Heart left ventricle (tissue), 16 donors: ENCODE measurements at places on chromosomes 12 and 14.

GRCh38 chr14:104956290-104956890, 21.8 kb downstream of the AHNAK2 start:
- no peak for DNase-seq

DNA sequence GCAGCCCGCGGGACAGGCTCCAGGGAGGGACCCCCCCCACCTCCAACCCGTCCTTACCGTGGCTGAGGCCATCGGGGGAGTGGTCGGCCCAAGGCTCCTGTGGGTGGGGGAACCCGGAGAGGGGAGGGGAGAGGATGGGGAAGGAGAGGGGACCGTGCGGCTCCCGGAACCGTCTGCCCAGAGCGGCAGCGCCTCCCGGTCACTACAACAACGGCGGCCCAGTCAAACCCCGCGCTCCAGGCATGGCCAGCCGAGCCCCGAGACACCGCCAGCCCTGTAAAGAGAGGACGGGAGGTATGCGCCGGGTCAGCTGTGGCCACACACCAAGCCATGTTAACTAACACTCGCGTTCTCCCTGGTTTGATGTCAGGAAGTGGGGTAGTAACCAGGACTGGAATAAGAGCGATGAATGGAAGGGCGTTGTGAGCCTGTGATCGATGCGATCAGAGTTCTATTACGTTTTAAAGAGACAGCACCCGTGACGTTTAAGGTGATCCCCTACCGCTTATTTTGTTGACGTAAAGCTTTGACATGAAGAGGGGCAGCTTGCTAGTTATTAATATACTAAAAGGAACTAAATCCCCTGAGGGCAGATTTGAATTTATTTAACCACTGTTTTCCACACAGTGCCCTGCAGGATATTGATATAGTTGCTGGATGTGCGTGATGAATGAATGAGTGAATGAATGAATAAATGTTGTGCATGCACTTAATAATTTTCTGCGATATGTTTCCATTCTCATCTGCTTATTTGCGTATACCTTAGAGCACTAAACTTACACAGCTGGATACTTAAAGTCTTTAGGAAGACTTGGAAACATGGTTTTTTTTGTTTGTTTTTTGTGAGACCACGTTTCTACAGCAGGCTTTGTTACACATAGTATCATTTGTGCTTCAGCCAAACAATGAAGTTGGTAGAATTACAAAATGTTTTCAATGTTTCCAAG, at the start of gene POC1B:
Gene POC1B (minus strand): TSS at position 224 of the 947 bp plus-strand sequence. CDS start 152 bp downstream, at position 72.
- DNase-seq = peak; percentile 83

- no peak for DNase-seq
These were observed 364.9 kb downstream of the RPS29 start for GRCh38 chr14:49221316-49221715.

GRCh38 chr12:9361879-9362326, 153.7 kb upstream of the PZP start:
- DNase-seq = no peak

- DNase-seq = no peak
These were observed 4.7 kb downstream of the DYNLL1 start for GRCh38 chr12:120500581-120500980.

DNA sequence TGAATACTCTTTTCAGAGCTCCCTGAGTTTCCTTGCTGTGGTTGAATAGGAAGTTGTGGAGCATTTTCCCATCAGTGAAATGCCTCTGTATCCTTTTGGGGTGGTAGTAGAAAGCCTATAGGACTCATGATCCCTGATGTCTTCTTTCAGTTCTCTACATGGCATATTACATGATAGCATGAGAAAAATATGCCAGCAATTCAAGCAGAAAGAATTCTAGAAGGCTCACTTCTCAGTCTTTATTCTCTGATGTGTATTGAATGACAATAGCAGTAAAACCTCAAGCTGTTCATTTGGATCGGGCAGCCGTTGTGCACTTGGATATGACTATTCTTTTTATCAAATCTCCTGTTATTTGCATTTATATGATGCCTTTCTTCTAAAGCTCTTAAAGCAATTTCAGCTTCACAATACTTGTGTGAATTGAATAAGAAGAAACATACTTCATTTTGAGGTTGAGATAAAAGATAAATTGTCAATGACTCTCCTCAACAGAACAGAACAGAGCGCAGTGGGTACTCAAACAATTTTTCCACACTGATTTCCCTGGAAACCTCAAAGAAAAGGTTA, 251.5 kb upstream of the FBXO33 start:
- DNase-seq = no peak

GRCh38 chr12:65605019-65605418, 219.3 kb upstream of the HMGA2 start:
- DNase-seq = no peak

DNA sequence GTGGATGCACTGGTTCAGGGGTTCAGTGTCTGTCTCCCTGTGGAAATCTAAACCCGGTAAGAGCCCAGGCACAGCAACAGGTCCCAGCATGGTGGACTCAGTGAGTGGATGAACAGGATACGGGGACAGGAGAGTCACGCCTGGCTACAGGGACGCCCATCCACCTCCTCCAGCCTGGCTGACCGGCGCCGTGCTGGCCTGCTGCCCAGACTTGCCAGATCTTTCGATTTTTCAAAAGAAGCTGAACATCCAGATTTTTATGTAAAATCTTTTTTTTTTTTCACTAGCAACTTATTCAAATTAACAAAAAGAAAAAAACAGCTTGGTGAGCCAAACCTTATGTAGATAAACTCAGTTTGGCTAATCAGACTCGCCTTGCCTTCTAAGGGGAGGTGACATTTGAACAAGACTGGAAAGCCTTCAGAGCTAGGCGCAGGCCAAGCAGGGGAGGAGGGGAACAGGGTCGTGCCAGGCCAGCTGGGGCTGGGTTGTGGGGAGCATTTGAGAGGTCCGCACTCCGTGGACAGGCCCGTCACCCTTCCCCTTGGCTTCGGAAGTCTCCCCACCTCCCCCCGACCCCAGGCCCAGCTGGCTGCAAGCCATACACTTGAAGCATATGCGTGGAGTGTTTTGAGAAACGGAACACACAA, 87.8 kb upstream of the NCOR2 start:
- peak; percentile 74 for DNase-seq

- DNase-seq = no peak
These were observed 148.1 kb downstream of the KIF26A start for GRCh38 chr14:104286496-104286895.

DNA sequence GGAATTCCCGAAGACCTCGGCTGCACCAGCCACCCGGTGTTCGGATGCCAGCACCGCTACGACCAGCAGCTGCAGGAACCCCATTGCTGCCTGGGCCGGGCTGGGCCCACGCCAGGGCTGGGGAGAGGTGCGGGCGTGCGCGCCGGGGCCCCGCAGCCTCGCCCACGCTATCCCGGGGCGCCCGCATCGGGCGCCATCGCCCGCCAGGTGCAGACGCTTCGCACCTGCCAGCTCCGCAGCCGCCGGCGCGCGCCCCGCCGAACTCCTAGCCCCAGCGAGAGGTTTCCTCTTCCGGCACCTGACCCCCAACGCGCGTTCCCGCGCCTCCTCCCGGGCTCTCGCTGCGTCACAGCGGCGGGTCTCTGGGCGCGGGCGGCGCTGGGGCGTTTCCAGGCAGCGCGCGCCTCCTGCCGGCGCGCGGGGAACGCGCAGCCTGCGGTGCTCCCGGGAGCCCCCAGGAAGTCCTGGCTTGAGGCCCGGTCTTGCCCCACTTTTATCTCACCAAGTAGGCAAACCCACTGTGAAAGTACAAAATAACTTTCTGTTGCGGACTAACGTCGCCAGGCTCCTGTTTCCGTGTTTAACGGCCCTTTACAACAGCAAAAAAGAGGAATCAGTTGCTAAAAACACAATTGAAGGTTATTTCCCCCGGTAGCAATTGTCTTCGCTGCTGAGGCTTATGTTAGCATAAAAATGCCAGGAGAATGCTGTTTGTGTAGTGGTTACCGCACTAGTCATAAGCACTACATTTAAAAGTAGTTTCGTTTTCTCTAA, at the start of gene TM7SF3:
Gene TM7SF3 (minus strand): TSS at position 300 of the 774 bp plus-strand sequence. CDS start 216 bp downstream, at position 84.
- peak; percentile 95 for DNase-seq

DNA sequence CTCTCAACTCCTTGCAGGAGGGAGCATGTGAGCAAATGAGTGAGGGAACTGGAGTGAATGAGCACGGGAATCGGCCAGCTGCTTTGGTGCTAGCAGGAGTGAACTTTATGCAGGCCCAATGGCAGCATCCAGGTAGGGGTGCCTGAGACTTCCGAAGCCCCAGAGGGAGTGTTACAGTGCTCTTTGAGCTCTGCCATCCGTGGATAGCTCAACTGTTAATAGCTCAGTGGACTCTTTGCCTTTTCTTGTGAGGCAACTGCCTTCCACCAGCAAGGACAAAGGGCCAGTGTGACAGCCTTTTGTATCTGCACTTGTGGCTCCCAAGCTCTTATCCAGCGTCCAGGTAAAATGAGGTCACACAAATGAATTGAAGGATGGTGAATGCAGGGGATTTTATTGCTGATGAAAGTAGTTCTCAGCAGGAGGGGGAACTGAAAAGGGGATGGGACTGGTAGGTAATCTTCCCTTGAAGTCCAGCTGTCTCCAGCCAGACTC, 12.9 kb downstream of the CREBL2 start:
- no peak for DNase-seq

- DNase-seq = no peak
These were observed 1332.2 kb upstream of the FLRT2 start for GRCh38 chr14:84197704-84198103.

DNA sequence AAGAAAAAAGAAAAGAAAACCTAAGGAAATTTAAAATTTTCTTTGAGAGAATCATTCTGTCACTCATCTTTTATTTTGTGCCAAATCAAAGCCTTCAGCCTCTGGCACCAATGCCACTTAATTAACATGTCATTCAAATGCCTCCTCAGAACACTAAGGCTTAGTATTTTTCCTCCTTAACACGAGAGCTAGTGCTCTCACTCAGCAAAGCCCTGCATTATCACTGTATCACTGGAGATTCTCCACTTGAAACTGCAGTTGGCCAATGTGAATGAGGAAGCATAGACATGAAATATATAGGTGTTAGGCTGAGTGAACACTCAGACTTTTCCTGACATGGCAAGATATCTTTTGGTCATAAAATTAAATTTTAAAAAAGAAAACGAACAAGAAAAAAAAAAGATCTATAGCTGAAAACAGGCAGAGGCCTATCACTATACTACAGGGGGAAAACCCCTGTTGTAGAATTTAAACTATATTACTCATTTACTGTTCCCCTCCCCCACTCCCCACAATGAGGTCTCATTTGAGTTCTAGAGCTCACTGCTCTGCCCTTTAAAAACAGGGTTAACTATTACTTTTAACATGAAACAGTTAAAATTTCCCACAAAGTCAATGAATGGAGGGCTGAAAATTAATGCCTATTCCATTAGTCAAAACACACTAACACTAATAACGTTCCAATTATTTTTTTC, 5.1 kb downstream of the MBIP start:
- DNase-seq = no peak

- DNase-seq = no peak
These were observed 7.5 kb downstream of the PSMC1 start for GRCh38 chr14:90263748-90264449.

GRCh38 chr12:67107751-67108269, 161.3 kb upstream of the CAND1 start:
- no peak for DNase-seq

DNA sequence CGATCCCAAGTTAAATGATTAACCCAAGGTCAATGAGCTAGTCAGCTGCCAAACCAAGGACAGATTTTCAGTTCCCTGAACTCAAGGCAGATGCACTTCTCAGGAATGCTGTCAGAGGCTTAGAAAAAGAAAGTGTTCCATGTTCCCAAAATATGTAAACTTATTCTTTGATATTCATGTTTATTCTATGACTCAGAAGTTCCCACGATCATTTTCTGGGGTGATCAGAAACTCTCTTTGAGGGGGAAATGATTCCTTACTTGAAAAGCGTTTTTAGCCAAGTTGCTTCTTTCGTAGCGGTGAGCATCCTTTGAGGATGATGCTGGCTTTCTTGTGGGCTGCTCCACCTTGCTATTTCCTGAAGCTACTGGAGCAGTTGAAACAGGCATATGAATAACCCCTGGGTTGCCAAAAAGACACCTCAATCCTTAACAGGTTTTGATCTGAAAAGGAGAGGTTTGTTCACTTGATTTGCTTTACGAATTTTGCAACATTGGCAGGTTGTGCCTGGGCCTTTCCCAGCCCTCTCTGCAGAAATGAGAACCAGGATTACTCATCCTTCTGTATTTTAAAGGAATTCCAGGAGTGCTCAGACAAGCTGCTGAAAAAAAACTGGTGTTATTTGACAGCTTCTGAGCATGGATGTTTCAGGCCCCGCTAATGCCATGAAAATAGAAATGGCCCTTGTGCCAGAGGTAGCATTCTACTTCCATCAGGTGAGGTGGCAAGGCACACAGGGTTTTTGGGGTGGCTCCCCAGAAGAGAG, 121.4 kb upstream of the HIF1A start:
- no peak for DNase-seq

- DNase-seq = no peak
These were observed 51.3 kb downstream of the KLRG1 start for GRCh38 chr12:9040484-9041186.

GRCh38 chr14:104536942-104537612, 42.5 kb upstream of the C14orf180 start:
- no peak for DNase-seq

- DNase-seq = no peak
These were observed 11.3 kb downstream of the CS start for GRCh38 chr12:56288705-56289387.
